ENCODE measurements at places on chromosomes 16 and 17.

GRCh38 chr17:15412606-15413005 is 54.8 kb downstream of the CDRT4 start:
- DNase-seq = no peak

GRCh38 chr17:50848039-50848438 is 12.7 kb downstream of the WFIKKN2 start:
- no peak for DNase-seq

GRCh38 chr16:53558710-53559109 is 55.7 kb upstream of the AKTIP start:
- no peak for DNase-seq

- no peak for DNase-seq
Measured at GRCh38 chr16:35184356-35184870, 1725.0 kb downstream of the TP53TG3F start.

- no peak for DNase-seq
Measured at GRCh38 chr16:84220851-84221250, 19.0 kb downstream of the KCNG4 start.

DNA sequence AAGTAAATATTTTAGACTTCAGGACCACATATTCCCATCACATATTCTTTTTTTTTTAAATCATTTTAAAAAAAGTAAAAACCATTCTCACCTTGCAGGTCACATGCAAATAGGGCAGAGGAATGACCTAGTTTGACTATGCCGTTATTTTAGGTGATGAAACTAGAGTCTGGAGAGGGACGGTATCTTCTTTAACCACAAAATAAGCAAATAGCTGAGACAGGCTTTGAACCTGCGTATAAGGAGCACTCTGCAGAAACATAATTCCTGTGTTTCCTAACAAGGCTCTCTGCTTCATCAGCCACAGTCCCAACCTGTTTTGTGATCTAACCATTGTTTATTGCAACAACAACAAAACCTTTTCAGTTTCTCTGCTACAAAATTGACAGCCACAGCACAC is 121.5 kb downstream of the PCTP start:
- no peak for DNase-seq

- no peak for DNase-seq
Measured at GRCh38 chr17:63439687-63440086, 6.4 kb downstream of the CYB561 start.

- DNase-seq = no peak
Measured at GRCh38 chr16:67647111-67647651, 2.2 kb downstream of the CARMIL2 start.

GRCh38 chr17:57898487-57899311 is 48.9 kb upstream of the MRPS23 start:
- no peak for DNase-seq

- DNase-seq = no peak
Measured at GRCh38 chr16:88194397-88195268, 188.1 kb upstream of the ZNF469 start.

GRCh38 chr17:45225051-45225700 is 3.5 kb downstream of the FMNL1 start:
- DNase-seq = no peak

- DNase-seq = no peak
Measured at GRCh38 chr17:69314246-69315065, 12.5 kb downstream of the ABCA5 start.

DNA sequence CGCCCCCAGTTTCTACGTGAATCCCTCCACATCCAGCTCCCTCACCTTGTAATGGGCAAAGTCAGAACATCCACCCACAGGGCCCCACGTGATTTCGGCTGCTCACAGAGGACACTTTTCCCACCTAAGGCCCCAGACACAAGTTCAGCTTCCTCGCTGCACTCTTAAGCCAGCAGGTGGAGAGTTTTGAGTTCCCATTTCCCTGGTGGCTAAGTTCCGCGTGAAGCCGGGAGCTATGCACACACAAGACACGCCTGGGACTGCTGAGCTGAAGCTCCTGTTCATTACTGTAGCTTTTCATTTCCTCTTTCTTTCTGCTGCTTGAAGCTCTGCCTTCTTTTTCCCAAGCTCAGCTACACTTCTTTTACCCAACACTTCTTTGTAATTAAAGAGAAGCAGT is 273.8 kb downstream of the NPIPA8 start:
- DNase-seq = no peak

- DNase-seq = no peak
Measured at GRCh38 chr17:6435968-6436367, 1.0 kb upstream of the AIPL1 start.

DNA sequence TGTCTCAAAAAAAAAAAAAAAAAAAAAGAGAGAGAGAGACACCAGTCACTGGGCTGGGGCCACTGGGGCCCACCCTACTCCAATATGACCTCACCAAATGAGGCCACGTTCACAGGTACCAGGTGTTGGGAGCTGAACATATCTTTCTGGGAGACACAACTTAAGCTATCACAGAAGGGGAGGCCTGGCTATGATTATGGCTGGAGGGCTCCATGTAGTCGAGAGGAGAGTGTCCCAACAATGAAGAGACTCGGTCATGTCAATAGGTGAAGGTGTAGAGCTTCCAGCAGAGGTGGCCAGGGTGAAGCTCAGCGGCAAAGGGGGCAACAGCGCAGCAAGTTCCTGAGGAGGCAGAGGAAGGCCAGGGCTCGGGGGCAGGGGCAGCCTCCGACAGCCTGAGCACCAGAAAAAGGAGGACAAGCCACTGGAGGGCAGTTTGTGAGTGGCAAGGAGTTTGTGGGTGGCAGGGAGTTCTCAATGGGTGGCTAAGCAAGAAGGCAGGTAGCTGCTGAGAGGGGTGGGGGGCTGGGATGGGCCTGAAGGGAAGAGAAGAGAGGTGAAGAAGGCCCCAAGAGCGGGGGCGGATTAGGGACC is 28.0 kb downstream of the ABCC3 start:
- DNase-seq = no peak

DNA sequence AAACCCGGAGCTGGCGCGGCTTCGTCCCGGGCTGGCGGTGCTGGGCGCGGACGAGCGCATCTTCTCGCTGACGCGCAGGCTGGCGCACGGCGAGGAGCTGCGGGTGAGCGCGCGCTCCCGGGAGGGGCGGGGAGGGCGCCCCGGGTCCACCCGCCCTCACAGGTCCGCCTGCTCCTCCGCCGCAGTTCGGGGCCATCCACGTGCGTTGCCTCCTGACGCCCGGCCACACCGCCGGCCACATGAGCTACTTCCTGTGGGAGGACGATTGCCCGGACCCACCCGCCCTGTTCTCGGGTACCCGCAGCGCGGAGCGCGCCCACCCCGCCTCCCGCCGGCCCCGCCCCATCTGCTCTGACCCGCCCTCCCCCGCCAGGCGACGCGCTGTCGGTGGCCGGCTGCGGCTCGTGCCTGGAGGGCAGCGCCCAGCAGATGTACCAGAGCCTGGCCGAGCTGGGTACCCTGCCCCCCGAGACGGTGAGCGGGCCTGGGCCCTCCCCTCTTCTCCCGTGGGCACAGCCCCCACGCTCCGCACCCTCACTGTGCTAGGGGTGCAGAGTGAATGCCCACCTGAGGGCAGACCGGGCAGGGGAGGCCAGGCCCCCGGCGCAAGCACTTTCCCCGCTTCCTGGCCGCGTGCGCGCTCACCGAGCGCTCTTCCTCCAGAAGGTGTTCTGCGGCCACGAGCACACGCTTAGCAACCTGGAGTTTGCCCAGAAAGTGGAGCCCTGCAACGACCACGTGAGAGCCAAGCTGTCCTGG is 1.4 kb downstream of the HAGHL start:
- DNase-seq = no peak

- no peak for DNase-seq
Measured at GRCh38 chr16:79074541-79074940, 526.0 kb downstream of the MAF start.

- DNase-seq = no peak
Measured at GRCh38 chr16:4947722-4948503, 10.2 kb upstream of the SEC14L5 start.

DNA sequence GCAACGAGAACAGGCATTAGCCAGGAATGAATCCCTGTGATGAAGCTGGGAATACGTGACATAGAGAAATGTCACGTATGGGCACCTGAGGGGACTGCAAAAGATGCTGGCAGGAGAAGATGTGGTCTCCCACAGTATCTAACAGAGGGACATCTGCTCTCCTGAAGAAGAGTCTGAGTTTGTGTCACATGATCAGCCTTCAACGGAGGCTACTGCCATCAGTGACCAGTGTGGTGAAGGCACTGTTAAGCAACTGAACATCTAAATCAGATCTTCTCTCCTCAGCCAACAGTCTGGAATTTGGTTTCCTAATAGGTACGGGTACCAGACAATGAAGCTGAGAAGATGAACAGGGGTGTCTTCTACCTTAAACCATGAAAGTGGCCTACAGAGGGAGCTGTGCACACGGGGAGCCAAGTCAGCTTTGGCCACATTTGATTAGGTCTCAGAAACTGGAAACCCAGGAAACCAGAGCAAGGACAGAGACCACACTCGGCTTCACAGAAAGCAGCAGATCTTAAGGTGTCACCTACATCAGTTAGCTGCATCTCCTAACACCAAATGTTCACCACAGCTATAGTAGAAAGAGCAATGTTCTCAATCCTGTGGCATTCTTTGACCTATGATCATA is 41.8 kb downstream of the BRD7 start:
- DNase-seq = no peak

Data from KG1 (cell line).